ENCODE measurements at places on chromosomes 13 and 19.

GRCh38 chr13:35600137-35600536, 123.6 kb upstream of the MAB21L1 start:
- peak; percentile 5 for DNase-seq

GRCh38 chr13:99792079-99792921, 179.3 kb downstream of the ZIC5 start:
- no peak for DNase-seq

DNA sequence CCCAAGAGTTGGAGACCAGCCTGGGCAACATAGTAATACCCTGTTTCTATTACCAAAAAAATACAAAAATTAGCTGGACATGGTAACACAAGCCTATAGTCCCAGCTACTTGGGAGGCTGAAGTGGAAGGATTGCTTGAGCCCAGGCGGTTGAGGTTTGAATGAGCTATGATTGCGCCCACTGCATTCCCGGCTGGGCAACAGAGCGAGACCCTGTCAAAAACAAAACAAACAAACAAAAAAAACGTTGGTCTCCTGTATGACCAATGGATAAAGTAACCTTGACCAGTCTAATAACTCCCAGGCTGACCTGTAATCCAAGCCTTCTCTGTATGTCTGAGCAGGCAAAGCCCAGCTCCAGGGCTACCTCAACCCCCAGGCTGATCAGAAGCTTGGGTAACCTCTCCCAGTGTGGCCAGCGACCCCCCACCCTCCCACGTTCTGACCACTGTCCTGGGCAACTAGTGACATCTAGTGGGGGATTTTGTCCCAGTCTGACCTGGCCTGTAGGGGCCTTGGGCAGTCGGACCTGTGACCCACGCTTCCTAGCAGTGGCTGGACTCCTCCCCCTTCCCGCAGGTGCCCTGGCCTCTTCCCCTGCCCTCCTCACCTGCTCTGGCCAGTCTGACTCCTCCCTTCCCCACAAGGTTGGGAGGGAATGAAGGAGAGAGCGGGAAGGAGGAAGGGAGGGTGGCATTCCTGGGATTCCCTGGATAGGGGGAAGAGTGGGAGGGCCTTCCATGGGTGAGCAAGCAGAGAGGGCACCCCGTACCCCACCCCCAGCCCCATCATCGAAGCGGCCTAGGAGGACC, 1.0 kb upstream of the BCAM start:
- DNase-seq: peak; percentile 34

- DNase-seq: no peak
Measured at GRCh38 chr13:98222816-98223215, 45.7 kb upstream of the RNF113B start.

DNA sequence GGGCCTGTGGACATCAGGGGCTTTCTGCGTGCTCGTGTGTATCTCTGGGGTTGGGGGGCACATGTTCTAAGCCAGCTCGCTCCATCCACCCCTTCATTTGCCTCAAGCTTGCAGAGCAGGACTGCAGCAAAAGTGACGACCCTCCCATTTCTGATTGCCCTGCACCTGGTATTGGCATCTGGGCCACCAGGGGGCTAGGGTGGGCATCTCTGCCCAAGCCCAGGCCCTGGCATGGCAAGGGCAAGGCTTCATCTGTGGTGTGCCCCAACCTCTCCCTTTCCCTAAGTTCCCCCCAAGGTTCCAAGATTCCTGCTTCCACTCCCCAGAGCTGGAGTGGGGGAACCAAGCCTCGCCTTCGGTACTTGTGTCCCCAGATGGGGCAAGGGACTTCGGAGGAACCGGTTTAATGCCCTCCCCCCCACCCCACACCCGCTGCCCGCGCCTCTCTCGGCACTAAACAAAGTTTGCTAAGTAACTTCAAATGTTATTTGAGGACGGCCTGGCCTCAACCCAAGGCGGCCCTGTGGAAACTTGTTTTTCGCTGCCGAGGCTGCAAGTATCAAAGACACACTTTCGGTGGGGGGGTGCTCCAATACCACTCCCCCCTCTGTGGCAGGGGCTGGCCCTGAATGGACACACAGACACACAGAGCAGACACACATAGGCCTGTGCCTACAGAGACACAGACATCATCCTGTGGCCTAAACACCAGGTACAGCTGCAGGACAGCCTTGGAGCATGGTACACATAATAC, 12.2 kb downstream of the NFIX start:
- DNase-seq: peak; percentile 42

DNA sequence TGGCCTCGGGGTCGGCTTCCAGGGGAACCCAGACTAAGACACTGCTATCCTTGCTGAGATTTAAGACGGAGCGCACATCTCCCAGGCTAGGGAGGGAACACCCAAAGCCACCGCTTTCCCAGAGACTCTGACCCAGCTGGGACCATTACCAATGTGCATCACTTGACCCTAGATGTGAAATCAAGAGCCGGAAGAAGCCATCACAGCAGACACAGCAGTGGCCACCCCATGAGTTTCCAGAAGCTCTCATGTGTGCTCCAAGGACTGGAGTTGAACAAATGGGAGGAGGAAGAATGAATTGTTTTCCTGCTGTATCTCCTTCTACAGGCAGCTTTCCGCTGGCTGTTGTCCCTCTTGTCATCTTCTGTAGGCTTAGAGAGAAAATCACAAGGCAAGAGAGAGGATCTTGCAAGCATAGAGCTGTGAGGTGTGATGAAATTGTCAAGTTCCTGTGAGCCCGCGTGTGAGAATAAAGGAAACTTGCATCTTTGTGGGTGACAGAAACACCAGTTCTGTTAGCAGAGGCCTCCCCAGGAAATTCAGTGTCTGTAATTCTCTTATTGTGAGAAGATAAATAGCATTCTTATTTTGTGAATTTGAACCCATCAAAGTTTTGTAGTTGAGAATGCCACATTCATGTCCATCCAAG, 711.8 kb downstream of the UQCRFS1 start:
- DNase-seq: no peak

GRCh38 chr19:6343462-6343861, 10.1 kb upstream of the ACER1 start:
- no peak for DNase-seq

GRCh38 chr19:12965017-12965811, 4.2 kb upstream of the DAND5 start:
- peak; percentile 65 for DNase-seq

GRCh38 chr19:50556282-50557008, 11.8 kb downstream of the LRRC4B start:
- peak; percentile 58 for DNase-seq

DNA sequence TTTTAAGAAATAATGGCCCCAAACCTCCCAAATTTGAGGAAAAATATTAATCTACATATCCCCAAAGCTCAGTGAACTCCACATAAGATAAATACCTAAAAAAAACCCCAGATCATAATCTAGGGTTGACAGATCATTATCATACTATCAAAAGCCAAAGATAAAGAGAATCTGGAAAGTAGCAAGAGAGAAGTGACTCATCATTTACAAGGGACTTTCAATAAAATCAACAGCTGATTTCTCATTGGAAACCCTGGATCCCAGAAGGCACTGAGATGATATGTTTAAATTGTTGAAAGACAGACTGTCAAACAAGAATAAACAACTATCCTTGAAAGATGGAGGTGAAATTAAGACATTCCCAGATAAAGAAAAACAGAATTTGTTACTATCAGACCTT, 199.3 kb downstream of the KCNRG start:
- no peak for DNase-seq

DNA sequence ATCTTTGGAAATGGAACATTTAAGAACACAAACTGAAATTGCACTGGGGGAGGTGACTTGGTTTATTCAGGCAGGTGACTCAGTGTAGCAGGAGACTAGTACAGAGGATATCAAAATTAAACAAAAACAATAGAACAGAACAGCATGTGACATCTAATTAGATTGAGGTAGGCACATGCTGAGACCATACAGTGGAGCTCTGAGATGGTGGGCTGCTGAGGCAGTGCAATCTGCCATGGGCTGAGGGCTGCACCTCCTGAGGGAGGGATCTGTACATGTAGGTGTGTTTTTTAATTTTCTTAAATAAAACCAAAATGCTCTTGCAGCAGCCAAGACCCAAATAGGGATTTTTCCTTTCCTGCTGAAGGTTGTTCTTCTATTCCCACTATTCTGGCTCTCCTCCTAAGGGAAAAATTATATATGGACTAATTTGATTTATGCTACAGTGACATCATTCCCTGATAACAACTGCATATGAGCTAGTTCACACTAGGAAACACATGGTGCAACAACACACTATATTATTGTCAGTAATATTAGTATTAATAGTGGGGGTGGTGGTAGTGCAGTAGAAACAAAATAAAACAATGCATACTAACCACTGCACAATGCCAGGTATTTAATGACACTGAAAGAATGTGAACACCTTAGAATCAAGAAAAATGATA, 48.0 kb downstream of the LNX2 start:
- DNase-seq: no peak

DNA sequence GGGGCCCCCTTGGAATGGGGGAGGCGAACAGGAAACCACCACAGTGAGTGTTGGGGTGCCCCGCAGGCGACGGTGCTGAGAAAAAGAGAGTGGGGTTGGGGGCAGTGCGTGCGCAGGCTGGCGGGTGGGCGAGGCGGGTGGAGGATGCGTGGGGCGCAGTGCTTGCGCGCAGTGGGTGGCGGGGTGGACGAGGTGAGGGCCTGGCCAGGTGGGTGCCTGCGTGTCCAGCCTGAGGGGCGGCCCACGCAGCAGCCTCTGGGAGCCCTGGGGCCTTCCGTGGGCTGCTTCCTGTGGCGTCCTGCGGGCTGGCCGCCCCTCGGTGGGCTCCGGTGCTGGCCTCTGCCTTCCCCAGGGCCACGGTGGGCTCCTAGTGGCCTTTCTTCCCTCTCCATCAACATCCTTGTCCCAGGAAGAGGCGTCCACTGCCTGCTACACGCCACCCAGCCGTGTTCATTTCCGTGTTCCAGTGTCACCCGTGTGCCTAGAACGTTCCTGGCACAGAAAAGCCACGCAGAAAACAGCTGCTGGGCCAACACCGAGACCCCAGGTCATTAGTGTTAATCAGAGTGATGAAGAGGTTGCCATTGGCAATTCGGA, 7.1 kb downstream of the ATP11A start:
- DNase-seq: no peak

Measured in fibroblast of the aortic adventitia (primary cell).